ENCODE measurements at places on chromosomes 3 and 15.

GRCh38 chr15:65824031-65824743 lies 32.1 kb upstream of the DENND4A start:
- H3K4me3 ChIP-seq = no peak overlapping the region
- no peaks in the 10 kb centered on the region for H3K36me3 ChIP-seq
- no peak for DNase-seq
- H3K27me3 ChIP-seq = no peaks in the 10 kb centered on the region
- no peak overlapping the region for H3K27ac ChIP-seq
- peaks cover 57% of the 10 kb centered on the region for H3K4me1 ChIP-seq

DNA sequence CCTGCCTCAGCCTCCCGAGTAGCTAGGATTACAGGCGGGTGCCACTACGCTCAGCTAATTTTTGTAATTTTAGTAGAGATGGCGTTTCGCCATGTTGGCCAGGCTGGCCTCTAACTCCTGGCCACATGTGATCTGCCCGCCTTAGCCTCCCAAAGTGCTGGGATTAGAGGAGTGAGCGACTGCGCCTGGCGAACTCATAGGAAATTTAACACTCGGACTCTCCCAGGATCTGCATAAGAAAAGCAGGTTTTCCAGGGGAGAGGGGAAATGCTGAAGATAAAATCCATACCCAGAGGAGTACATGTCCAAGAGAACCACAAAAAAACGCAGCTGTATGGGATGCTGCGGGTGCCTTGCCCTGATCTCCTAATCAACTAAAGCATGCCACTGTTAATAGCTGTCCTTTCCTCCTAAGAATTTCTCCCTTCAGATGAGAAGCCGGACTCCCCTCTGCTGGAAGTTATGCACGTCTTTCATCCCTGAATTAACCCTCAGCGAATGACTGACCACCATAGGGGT lies 25.3 kb upstream of the TGFBR2 start:
- no peaks in the 10 kb centered on the region for H3K27me3 ChIP-seq
- H3K4me1 ChIP-seq = no peaks in the 10 kb centered on the region
- H3K36me3 ChIP-seq = no peaks in the 10 kb centered on the region

DNA sequence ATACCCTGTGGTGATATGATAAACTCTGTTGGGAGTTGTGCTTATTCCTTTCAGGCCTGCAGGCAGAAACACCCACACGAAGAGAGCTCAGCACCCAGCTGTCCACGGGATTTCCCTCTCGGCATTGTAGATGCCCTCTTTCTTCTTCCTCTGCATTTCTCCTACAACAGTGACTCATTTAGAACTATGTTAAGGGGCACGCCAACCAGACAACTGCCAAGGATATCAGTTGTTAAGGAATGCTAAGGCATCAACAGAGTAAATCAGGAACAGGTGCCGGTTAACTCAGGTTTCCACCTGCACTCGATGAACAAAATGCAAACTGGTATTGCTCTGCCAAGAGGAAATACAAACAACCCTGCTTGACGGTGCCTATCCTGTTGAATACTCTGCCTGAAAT lies 270.0 kb upstream of the PEX5L start:
- no peak overlapping the region for H3K27ac ChIP-seq
- no peaks in the 10 kb centered on the region for H3K27me3 ChIP-seq
- DNase-seq = no peak
- H3K4me1 ChIP-seq = no peaks in the 10 kb centered on the region

DNA sequence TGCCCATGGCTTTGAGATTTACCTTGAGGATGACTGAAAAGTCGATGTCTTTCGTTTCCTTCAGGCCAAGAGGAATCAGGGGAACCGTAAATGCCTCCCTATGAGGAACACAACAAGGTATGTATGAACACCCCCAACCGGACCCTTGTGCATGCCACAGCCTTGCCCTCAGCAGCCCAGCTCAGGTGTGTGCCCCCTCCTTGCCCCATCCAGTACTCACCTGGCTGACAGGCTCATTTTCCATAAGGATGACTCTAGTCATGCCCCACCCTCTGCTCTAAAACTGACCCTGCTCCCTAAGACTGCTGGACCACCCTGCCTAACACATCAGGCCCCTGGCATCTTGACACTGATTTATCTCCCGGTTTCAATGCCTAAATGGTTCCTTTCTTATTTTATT lies 270.0 kb downstream of the GOLGA6L6 start:
- H3K36me3 ChIP-seq = no peaks in the 10 kb centered on the region
- H3K27me3 ChIP-seq = no peaks in the 10 kb centered on the region
- H3K4me3 ChIP-seq = no peak overlapping the region
- no peak for DNase-seq
- H3K4me1 ChIP-seq = no peaks in the 10 kb centered on the region

DNA sequence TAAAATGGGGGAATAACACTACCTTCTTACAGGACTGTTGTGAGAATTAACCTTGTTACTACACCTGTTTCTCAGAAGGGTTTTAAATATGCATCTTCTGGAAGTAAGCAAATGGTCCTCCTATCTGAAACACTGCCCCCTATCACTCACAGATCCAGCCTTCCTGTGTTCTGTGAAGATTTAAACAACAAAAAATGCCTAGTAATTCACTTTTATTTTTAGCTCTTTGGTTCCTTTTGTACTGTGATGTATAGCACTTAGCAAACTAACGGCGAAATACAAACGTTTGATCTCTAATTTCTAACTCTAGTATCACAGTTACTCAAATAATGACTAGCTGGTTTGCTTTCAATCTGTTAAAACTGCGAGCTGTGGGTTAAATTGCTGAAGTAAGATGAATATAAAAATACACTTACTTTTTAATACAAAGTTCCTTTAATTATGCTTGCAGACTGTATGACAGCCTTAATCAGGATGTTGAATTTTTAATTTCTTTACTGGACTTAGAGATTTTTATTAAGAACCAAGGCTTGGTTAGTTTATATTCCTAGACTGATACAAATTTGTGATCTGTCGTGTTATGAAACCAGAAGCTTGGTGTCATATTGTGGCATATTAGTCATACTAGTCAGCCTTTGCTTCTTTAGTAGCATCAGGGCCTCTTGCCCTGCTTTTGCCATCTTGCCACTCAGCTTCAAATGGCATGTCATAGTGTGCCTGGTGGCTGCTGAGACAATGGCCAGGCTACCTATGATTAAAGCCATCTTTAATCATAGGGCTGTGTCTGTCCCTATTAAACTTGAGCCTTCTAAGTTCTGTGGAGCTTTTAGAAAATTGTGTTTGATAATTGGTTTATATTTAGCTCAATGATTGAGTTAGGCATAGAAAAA lies 9.2 kb downstream of the EIF3J start:
- H3K4me3 ChIP-seq = no peak overlapping the region
- H3K4me1 ChIP-seq = peaks cover 36% of the 10 kb centered on the region
- no peaks in the 10 kb centered on the region for H3K27me3 ChIP-seq
- H3K27ac ChIP-seq = no peak overlapping the region
- DNase-seq = no peak

DNA sequence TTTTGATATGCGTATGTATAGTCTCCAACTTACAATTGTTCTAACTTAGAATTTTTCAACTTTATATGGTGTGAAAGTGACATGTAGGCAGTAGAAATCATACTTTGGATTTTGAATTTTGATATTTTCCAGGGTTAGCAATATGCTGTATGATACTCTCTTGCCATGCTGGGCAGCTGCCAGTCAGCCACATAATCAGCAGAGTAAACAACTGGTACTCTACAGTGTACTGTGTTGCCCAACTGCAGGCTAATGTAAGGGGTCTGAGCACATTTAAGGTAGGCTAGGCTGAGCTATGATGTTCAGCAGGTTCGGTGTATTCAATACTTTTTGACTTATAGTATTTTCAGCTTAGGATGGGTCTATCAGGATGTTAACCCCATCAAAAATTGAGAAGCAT lies 52.0 kb upstream of the RYK start:
- H3K27me3 ChIP-seq = no peaks in the 10 kb centered on the region
- H3K4me1 ChIP-seq = no peaks in the 10 kb centered on the region
- H3K36me3 ChIP-seq = no peaks in the 10 kb centered on the region
- no peak for DNase-seq
- no peak overlapping the region for H3K27ac ChIP-seq

GRCh38 chr3:9000041-9000440 lies 36.8 kb upstream of the RAD18 start:
- no peaks in the 10 kb centered on the region for H3K27me3 ChIP-seq
- H3K36me3 ChIP-seq = no peaks in the 10 kb centered on the region
- no peak overlapping the region for H3K4me3 ChIP-seq
- H3K4me1 ChIP-seq = no peaks in the 10 kb centered on the region
- DNase-seq = no peak
- H3K27ac ChIP-seq = no peak overlapping the region

DNA sequence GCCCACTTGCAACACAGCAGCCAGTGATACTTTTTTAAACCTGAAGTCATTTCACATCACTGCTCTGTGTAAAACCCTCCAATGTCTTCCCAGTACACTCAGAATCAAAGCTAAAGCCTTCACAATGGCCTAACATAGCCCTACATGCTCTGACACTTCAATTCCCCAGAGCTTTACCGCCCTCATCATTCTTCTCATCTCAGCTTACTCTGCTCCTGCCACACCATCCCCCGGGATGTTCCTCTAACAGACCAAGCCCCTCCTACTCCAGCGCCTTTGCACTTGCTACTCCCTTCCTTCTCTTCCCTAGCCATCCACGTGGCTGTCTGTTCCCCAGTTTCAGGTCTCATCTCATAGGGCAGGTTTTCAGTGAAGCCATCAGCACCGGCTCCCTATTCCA lies 194.0 kb downstream of the SSR3 start:
- no peaks in the 10 kb centered on the region for H3K36me3 ChIP-seq
- no peaks in the 10 kb centered on the region for H3K27me3 ChIP-seq
- no peak overlapping the region for H3K27ac ChIP-seq
- H3K4me1 ChIP-seq = no peaks in the 10 kb centered on the region
- DNase-seq = no peak

DNA sequence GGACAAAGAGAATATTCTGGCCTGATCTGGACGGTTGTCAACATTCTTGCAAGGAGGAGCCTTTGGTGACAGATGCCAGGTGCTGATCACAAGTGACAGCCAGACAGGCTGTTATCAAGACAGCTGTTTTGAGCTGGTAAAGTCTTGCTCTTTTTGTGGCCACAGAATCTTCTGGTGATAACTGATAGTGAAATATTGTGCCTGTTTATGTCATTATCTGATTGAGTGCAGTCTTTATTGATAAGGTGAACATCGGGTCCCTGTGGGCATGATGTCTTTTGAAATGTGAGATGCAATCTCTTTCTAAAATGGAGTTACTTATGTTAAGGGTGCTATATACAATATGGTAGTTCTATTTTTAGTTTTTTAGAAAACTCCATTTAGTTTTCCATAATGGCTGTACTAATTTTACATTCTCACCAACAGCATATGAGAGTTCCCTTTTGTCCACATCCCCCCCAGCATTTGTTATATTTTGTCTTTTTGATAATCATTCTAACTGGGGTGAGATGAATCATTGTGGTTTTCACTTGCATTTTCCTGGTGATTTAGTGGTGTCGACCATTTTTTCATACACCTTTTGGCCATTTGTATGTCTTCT lies 10.7 kb downstream of the CEP63 start:
- no peaks in the 10 kb centered on the region for H3K27me3 ChIP-seq
- H3K4me3 ChIP-seq = no peak overlapping the region
- no peaks in the 10 kb centered on the region for H3K4me1 ChIP-seq
- DNase-seq = no peak
- H3K36me3 ChIP-seq = peaks cover 3% of the 10 kb centered on the region

- no peak overlapping the region for H3K4me3 ChIP-seq
- H3K36me3 ChIP-seq = no peaks in the 10 kb centered on the region
- H3K4me1 ChIP-seq = no peaks in the 10 kb centered on the region
- DNase-seq = no peak
- H3K27me3 ChIP-seq = no peaks in the 10 kb centered on the region
- H3K27ac ChIP-seq = no peak overlapping the region
These were observed 800.7 kb downstream of the ROBO1 start for GRCh38 chr3:78967061-78967460.

- peaks cover 13% of the 10 kb centered on the region for H3K4me1 ChIP-seq
- no peak overlapping the region for H3K27ac ChIP-seq
- DNase-seq = no peak
- no peaks in the 10 kb centered on the region for H3K36me3 ChIP-seq
- H3K4me3 ChIP-seq = peak overlapping the region; percentile 76
These were observed 648 bp downstream of the AMIGO3 start for GRCh38 chr3:49718858-49719213.

DNA sequence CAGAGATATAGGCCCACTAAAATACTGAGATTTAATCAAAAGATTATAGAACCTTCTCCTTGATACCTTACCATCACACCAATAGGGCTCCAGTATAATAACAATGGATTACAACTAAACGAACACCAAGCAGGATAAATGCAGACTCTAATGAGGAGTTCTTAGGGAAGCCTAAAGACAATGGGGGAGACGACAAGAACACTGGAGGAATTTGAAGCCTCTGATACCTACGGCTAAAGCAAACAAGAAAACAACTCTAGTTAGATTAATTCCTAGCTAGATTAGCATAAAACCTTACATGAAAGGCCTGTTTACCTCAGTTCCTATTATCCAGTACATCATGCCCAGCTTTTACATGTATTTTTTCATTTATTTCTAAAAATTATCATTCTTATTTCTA lies 35.1 kb downstream of the NGLY1 start:
- H3K4me3 ChIP-seq = no peak overlapping the region
- no peaks in the 10 kb centered on the region for H3K27me3 ChIP-seq
- no peaks in the 10 kb centered on the region for H3K4me1 ChIP-seq
- peaks cover 17% of the 10 kb centered on the region for H3K36me3 ChIP-seq

GRCh38 chr3:195224156-195224979 lies 46.6 kb downstream of the XXYLT1 start:
- no peaks in the 10 kb centered on the region for H3K4me1 ChIP-seq
- H3K27me3 ChIP-seq = no peaks in the 10 kb centered on the region
- H3K36me3 ChIP-seq = no peaks in the 10 kb centered on the region

GRCh38 chr3:46120983-46121382 lies 87.1 kb downstream of the CCR1 start:
- no peak for DNase-seq
- no peaks in the 10 kb centered on the region for H3K27me3 ChIP-seq
- H3K36me3 ChIP-seq = no peaks in the 10 kb centered on the region
- H3K27ac ChIP-seq = no peak overlapping the region
- no peak overlapping the region for H3K4me3 ChIP-seq

- H3K4me3 ChIP-seq = no peak overlapping the region
- no peaks in the 10 kb centered on the region for H3K36me3 ChIP-seq
- no peaks in the 10 kb centered on the region for H3K4me1 ChIP-seq
- no peak for DNase-seq
These were observed 505 bp upstream of the WNT5A start for GRCh38 chr3:55487381-55488241.

DNA sequence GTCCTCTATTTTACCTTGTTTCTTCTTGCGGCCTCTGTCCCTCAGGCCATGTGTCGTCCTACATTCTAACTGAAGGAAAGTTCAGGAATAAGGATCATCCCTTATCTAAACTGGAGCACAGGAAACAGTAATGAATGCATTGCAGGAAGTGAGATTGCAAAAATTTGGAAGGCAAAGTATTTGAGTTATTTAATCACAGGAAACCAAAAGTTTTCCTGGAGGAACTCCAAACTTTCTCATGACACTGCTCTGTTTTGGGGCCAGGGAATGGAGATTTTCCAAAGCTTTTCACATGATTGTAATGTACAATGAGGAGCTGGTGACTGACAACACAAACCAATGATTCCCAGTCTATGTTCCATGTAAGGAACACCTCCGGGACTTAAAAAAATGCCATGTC lies 57.8 kb upstream of the PLSCR4 start:
- no peak overlapping the region for H3K27ac ChIP-seq
- H3K4me3 ChIP-seq = no peak overlapping the region
- no peaks in the 10 kb centered on the region for H3K27me3 ChIP-seq
- no peaks in the 10 kb centered on the region for H3K4me1 ChIP-seq
- H3K36me3 ChIP-seq = no peaks in the 10 kb centered on the region
- no peak for DNase-seq
